ENCODE measurements at places on chromosomes 5 and 9.

DNA sequence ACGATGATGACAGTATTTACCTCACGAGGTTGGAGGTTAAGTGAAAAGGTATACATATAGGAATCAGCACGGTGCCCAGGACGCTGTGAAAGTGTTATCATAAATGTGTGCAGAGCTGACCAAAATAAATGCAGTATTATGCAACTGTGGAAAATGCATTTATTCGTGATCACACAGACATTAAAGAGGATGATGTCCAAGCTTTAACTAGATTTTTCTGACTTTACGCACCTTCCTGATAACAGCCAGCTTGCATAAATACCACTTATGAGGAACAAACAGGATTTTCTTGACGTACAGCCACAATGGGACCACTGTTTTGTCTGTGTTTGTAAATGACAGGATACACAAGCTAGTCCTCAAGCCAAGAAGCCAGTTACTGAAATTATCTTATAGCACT is 71.4 kb upstream of the ATP10B start:
- DNase-seq, result no peak

- peak; percentile 41 for DNase-seq
Observed at GRCh38 chr5:151812757-151813309, 41.1 kb downstream of the G3BP1 start.

DNA sequence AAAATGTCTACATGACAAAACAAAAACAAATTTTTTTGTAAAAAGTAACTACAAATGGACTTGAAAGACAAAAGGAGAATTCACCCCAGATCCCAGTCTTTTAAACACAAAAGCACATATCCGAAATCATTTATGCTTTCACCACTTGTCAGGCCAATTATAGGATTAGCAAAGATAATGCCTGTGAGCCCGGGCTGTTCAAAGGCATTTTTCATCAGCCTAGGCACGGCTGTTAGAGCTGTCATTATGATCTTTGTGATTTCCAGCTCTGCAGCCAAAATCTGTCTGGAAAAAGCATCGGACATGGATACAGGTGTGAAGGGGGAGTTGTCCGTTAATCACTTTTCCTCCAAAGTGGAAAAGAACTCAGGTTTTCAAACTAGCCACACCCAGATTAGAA is 23.6 kb upstream of the RAB14 start:
- DNase-seq, result no peak

GRCh38 chr5:150653145-150653761 is 7.8 kb upstream of the MYOZ3 start:
- peak; percentile 50 for DNase-seq

DNA sequence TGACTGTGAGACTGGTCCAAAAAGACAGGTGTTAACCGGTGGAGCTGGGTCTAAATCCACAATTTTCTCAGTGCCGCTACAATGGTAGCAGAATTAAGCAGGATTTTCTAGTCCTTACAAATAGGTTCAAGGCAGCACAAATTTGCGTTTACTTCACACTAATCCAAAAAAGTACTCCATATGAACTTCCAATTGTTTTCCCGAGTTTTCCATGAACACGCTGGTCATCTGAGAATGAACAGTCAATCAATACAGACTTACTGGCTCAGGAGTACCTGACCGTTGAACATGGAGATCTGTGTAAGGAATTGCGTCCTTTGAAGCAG is 709 bp downstream of the SLC35D2 start:
- no peak for DNase-seq

DNA sequence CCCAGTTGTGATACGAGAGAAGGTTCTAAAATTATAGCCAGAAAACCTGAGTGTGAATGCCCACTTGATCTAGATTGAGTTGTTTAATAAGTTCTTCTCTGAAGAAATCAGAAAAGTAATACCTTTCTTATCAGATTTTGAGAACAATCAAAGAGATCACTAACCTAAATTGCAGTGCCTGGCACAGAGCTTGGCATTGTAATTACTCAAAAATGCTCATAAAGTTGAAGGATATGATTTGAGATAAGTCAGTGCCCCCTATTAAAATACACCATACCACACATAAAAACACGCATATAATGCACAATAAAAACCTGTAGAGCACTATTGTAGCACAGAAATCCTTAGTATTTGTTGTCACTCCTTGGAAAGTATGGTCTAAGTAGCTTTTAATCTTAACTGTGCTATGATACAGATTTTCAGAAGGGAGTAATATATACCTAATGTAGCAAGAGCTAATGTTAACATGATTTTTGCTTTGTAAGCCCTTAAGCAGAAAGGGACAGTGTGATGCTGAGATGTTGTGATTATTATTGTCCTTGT is 257.5 kb upstream of the CDH18 start:
- no peak for DNase-seq

GRCh38 chr9:130661451-130662098 is 2.8 kb upstream of the PRDM12 start:
- no peak for DNase-seq

GRCh38 chr5:65395526-65396155 is 86.1 kb downstream of the ADAMTS6 start:
- DNase-seq, result peak; percentile 68

GRCh38 chr5:76724871-76725270 is 8.9 kb downstream of the F2R start:
- DNase-seq, result peak; percentile 79

DNA sequence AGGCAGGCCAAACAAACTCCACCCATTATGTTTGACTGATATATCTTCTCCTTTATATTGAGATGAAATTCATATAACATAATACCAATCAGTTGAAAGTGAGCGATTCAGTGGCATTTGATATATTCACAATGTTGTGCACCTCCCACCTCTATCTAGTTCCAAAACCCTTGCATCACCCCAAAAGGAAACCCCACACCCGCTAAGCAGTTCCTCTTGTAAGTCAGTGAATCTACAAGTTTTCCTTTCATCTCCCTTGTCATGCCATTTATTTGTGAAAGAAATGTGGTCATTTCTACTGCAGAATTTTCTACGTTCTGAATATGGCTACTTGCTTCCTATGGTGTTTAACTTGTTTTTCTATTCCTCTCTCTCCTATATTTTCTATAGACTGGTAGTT is 99.4 kb upstream of the PTPN3 start:
- no peak for DNase-seq

GRCh38 chr5:68027519-68027918 is 188.0 kb upstream of the PIK3R1 start:
- peak; percentile 79 for DNase-seq

DNA sequence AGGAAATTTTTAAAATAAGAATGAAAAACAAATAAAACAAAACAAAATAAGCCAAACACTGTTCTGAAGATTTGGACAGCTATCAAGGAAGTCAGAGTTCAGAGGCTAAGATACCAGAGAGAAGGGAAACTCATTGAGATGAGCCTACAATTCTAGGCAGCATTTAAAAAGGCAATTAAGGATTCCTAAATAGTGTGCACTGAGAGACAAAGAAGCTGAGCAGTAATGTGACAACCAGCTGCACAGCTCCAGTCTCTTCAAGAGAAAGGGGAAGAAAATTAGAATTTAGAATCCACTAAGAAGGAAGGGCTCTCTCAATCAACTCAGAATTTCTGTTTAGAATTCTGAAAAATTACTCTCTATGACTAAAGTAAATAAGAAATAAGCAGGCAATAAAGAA is 246.7 kb upstream of the COX7C start:
- no peak for DNase-seq

DNA sequence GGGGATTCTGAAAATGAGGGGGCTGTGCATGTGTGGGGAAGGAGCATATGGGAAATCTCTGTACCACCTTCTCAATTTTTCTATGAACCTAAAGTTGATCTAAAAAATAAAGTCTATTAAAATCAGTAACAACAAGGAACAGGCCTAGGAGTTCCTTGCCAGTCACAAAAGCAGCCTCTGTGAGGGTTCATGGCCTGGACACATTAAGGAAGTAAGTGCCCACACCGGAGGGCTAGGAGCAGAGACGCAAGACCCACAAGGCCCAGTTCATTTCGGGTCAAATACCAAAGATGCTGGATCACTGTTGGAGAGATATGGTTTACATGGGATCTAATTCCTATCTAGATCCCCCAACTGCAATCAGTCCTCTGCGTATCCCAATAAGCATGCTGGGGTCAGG is 88.4 kb downstream of the SEMA4D start:
- DNase-seq, result no peak

- no peak for DNase-seq
Observed at GRCh38 chr5:137122075-137122474, 377.1 kb downstream of the SPOCK1 start.

GRCh38 chr5:176722757-176723156 is 75.5 kb downstream of the TSPAN17 start:
- DNase-seq, result no peak

- DNase-seq, result no peak
Observed at GRCh38 chr5:89830691-89831090, 578.9 kb downstream of the CETN3 start.

DNA sequence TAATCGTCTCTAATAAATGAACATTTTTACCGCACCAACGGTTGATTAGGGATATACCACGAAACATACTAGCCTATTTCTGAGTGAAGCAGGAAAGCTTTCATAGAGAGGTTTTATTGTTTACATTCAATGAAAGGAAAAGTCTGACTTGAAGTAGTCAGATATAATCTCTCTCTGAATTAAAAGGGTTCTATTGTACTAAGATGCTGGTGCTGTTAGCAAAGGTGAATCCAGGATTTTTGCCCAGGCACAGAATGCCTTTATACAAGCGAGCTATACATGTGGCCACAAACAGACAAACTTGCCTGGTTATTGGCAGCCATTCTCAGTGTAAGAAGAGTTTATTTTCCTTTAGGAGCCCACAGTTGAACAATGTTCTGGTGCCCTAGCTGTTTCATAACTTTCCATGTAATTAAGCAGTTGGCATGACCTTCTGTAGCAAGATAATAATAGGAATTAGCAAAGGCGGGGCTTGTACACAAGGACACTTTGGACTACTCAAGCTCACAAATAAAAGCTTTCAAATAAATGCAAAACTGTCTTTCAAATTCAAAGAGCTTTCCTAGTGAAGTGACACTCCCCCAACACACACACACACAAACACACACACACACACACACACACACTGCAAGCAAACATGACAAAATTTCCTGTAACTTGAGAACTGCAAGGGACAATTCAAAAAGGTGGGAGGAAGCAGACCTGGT is 198.7 kb upstream of the MAP3K1 start:
- DNase-seq, result no peak

GRCh38 chr9:81578606-81579005 is 110.7 kb downstream of the TLE1 start:
- peak; percentile 62 for DNase-seq
